ENCODE measurements at places on chromosomes 1 and 21. TPM values are rescaled to one million over a fixed set of nuclear protein-coding genes. Genes with fewer than 3 reads are reported as not detected.
A peak's percentile ranks its signal among the peaks of the same experiment; 100 is the strongest.

- no peak for DNase-seq
Observed at GRCh38 chr1:153976819-153977249, 640 bp downstream of the JTB start.

The FMO5 gene
- total RNA-seq: 0.24 TPM

The RNU1-1 gene
- 1,866 TPM for total RNA-seq

DNA sequence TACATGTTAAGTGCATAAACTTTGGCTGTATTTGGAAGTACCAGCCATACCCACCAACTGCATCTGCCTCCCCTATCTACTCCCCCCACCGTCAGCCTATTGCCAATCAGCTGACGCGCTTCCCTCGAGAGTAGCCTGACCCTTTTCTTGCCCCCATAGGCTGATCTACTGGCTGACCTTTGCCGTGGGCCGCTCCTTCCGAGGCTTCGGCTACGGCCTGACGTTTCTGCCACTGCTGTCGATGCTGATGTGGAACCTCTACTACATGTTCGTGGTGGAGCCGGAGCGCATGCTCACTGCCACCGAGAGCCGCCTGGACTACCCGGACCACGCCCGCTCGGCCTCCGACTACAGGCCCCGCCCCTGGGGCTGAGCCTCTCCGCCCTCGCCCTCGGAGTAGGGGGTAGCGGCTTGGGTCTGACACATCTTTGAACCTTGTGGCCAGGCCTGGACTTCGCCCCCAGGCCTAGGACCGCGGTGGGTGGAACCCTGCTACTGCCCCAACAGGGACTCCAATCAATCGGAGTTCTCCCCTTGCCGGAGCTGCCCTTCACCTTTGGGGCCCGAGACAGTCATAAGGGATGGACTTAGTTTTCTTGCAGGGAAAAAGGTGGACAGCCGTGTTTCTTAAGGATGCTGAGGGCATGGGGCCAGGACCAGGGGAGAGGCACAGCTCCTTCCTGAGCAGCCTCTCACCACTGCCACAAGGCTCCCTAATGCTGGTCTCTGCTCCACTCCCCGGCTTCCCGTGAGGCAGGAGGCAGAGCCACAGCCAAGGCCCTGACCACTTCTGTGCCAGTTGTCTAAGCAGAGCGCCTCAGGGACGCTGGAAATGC lies 4.0 kb downstream of the GLMP start:
- DNase-seq: peak; percentile 78

DNA sequence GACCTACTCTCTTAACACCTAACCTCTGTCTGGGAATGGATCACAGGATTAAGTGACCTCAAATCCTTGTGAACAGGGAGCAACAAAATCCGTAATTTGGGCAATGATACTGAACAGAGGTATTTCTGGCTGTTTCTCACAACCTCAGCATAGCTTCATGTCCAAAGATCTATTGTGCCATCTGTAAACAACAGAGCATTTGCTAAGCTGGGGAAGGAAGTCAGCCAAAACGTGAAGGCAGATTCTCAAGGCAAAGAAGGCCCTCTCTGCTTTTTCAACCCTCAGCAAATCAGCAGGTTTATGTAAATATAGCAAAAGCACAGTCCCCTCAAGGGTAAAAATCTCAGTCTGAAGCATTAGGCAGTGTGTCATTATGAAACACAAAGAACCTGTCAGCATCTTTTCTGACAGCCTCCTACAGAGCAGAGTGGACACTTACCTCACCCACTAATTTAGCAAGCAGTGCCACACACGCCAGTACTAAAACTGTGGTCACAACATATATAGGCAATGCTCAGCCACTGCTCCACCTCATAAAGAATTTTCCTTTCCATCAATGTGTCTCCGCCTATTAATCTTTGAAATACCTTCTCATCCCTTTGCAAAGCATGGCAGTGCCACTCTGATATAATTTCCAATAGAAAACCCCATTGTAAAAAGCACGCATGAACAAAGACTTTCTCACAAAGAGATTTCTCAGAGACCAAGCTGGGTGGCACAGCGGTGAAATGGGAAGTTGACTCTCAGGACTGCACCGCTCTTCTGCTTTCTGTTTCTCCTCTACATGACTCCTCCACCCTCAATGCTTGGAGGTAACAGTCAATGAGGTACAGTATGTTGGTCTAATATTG lies 188.0 kb downstream of the RERE start:
- no peak for DNase-seq

All from A673 (cell line).